Activated CD4-positive, alpha-beta T cell treated with anti-CD3 and anti-CD28 coated beads, Interleukin-2, Interleukin-4, amounts not matched to agents 100 ng/mL and 50 ng/mL, durations not matched to agents 16 hours and 8 hours (primary cell): ENCODE measurements at places on chromosomes 3 and 15.

- DNase-seq: no peak
Observed at GRCh38 chr3:126955004-126955790, 27.7 kb upstream of the PLXNA1 start.

DNA sequence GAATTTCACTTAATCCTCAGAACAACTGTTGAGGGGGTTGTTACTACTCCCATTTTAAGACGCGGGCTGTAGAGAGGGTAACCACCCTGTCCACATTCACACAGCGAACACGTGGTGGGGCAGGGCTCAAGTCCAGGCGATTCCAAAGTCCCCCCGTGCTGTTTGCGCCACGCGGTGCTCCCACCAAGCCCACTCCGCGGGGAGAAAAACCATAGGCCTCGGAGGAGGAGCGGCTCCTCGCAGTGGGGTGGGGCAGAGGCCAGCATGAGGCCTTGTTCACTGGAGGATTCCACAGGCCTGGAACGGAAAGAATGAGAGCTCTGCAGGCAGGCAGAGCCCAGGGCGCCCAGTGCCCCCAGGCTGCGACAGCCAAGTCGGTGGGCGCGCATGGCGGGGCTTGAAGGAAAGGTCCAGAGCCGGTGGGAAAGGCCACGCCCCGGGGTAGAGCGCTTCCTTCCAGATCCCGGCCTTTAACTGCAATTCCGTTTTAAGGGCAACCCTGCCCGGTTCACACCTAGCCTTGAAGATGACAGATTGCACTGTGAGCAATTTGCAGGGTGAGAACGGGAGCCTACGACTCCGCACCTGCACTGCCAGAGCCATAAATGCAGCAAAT, 161.8 kb upstream of the TBL1XR1 start:
- DNase-seq: no peak

DNA sequence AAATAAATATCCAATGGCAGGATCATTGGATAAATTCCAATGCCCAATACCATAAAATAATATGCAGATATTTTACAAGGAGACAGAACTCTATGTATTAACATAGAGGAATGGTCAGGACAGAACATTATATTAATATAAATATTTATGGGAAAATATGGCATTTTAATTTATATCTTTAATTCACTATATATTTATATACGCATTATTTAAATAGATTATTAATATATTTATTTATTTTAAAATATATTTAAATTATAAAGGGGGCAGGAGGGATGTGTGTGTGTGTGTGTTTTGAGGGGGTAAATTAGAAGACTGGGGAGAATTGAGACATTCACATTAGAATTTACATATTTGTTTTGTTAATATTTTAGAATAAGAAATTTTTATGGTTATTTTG, 31.6 kb upstream of the CNTN3 start:
- no peak for DNase-seq

GRCh38 chr3:56192001-56192400, 276.3 kb downstream of the ERC2 start:
- no peak for DNase-seq

GRCh38 chr15:43859546-43859945, 32.7 kb downstream of the WDR76 start:
- DNase-seq: no peak

- DNase-seq: no peak
Observed at GRCh38 chr3:69890691-69891090, 108.8 kb upstream of the SAMMSON start.

- no peak for DNase-seq
Observed at GRCh38 chr15:101426761-101427333, 62.7 kb downstream of the PCSK6 start.

DNA sequence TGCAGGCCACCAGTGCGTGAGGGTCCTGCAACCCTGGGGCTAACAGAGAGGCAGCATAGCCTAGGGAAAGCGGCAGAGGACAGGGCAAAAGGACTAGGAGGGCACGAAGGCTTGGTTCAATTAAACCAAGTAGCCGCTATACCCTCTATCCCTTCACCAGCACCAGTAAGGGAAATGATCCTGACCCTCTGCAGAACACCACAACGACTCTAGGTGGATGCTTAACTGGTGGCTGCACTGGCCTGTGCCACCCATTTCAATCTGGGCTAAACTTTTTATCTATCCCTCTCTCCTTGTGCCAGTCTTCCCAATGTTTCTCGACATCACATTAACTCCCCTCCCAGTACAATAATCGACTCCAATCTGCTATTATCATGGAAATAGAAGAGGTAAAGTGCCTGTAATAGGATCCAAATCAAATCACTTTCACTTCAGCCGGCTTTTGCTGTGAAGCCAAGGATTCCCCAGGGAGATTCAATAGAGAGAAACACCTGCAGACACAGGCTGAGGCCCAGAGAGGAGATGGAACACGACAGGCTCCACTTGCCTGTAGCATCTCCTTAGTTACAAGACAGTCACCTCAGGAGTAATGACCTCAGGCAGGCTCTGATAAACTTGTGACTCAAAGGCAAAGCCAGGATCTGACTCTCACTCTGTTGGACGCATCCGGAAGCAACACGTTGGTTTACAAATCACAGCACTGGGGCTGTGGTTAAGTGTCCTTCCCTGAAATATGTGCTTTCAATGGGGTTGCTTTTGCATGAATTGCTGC, 791.6 kb upstream of the ARRDC4 start:
- DNase-seq: no peak

GRCh38 chr3:187742351-187743171, 2.7 kb downstream of the BCL6 start:
- DNase-seq: peak; percentile 27

DNA sequence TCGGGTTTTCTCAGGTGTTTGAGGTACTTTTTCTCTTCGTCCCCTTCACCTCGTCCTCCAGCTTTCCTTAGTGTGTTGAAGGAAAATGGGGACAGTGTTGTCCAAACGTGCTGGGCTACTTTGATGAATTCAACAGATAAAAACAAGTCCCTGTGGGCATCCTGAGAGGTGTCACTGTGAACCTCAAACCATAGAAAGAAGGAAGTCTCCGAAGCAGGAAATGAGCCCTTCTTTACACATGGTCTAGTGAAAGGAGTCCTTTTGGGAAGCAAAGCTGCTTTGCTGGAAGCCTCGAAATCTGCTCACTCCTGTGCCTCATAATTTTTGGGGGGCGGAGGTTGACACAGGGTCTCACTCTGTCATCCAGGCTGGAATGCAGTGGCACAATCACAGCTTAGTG, 10.6 kb downstream of the IL17RB start:
- no peak for DNase-seq

DNA sequence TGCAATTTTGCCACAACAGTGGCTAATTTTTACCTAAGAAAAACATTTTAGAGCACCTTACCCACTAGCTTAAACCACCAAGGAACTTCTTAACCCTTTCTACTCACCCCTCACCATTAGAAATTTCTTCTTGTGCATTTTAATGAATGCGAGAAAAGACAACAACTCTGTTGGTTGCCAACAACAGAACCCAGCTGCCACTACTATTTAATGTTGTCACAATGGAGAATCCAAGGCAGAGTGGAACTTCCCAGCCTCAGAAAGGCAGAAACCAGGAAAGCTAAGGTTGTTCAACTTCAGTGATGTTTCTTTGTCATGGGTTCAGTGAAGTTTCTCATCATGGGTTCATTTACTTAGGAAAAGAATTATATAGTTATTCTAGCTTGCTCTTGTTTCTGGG, 325.2 kb upstream of the ARL6 start:
- DNase-seq: no peak

DNA sequence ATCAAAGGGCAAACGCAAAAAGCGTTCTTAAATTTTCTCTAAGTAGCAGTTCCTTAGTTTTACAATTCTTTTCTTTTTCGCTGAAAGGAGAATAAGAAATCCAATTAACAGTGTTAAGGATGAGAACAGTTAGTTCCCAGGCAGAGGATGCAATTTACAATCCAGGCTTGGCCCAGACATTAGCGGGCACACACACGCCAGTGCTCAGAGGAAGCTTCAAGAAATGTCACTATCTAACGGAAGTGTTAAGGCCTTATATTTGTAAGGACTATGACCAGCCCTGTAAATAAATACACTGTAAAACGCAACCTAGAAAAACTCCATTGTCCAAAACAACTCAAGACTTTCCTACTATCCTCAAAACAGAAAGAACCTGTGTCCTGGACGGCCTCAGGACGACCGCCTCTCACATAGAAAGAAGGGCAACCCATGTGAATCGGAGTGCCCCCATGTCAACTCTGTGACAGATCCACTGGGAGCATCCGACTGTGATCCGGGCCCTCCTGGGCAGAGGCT, 1.3 kb downstream of the ACAP2 start:
- DNase-seq: no peak

- no peak for DNase-seq
Observed at GRCh38 chr15:92631721-92632120, 23.9 kb downstream of the FAM174B start.

- DNase-seq: no peak
Observed at GRCh38 chr15:53129121-53129904, 339.2 kb upstream of the ONECUT1 start.

GRCh38 chr3:54342676-54343075, 220.3 kb downstream of the CACNA2D3 start:
- no peak for DNase-seq

- DNase-seq: no peak
Observed at GRCh38 chr15:33296856-33297255, 13.9 kb upstream of the RYR3 start.

GRCh38 chr15:58473724-58474123, 41.9 kb downstream of the LIPC start:
- DNase-seq: no peak

DNA sequence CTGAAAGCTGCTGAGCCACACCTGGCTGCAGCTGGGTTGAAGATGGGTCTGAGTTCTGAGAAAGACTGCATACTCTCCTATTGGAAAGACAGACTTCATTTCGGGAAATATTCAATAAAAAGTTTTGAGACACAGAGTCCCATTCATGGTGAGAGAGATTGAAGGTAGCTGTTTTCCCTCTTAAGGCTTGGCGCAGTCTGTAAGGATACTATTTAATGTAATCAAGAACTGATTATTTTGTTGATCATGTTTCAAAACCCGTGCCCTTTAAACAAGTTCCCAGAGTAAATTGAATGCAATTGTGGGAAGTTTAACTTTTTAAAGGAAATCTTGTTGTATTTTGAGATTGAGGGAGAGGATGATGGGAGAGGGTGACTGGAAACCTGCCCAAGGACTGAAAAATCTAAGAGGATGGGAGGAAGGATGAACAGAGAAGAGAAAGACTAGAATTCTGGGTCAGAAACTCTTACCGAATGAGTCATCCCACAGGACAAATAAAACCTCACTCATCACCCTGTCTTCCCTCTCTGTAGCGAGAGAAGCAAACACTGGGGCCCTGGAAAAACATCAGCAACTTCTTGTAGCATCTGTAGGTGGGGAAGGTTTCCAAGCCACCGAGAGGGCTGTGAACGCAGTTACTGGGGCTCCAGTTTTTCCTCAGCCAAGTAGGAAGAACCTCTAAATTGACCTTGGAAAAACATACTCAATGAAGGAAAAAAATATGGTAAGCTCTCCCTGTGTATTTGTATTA, 193.2 kb upstream of the TPRG1 start:
- DNase-seq: no peak

- no peak for DNase-seq
Observed at GRCh38 chr15:67066041-67066958, 898 bp downstream of the SMAD3 start.

GRCh38 chr3:72213296-72214065, 428.5 kb upstream of the PROK2 start:
- DNase-seq: no peak

DNA sequence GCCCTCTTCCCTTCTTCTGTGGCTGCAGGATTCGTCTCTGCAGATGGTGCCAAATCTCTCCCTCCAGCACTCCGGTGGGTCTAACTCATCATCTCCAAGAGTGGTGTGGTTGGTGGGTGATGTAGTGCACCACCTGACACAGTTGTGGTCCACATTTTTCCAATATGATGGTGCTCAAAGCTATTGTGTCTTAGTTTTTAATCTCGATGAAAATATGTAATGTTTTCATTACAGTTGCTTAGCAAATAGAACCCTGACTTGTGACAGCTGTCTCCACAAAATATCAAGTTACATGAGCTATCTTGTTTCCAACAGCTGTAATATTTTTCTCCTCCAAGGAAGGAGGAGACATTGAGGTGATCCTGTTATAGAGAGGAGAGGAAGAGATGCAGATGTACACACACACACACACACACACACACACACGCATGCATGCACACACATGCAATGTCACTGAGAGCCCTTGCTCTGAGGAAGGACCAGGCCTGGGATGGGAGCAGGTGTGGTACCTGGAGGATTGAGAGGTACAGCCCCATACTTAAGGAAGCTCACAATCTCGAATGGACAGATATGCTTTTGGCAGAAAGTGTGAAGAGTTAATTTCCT, 15.7 kb upstream of the ESYT3 start:
- no peak for DNase-seq

- DNase-seq: no peak
Observed at GRCh38 chr15:80445300-80446041, 41.3 kb downstream of the ARNT2 start.
